Suprapubic skin (tissue), 4 donors: ENCODE measurements at places on chromosomes 3 and 15.

DNA sequence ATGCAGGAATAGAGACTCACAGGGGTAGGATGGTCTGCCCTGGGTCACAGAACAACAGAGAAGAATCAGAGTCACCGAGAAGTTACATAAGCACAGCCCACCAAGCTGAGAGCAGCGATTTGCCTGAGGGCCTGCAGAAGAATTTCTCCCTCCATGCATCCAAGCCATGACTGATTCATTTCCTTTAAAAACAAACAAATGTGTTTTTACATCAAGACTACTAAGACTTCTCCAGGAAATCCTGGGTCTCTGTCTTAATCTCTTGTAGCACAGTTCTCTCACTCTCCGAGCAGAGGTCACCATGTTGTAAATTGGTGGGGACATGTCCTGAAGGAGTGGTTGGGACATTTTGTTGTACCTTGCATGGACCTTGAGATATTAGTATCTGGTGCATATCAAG lies 159.8 kb downstream of the THSD4 start:
- no peak overlapping the region for H3K4me3 ChIP-seq
- no peaks in the 10 kb centered on the region for H3K36me3 ChIP-seq
- no peak for DNase-seq
- H3K27me3 ChIP-seq = no peaks in the 10 kb centered on the region

- H3K4me3 ChIP-seq = no peak overlapping the region
- H3K27ac ChIP-seq = no peak overlapping the region
- no peak for DNase-seq
- no peaks in the 10 kb centered on the region for H3K36me3 ChIP-seq
Observed at GRCh38 chr15:53414167-53414566, 345.3 kb downstream of the WDR72 start.

GRCh38 chr3:140705954-140706353 lies 28.1 kb downstream of the TRIM42 start:
- no peak for DNase-seq
- no peaks in the 10 kb centered on the region for H3K36me3 ChIP-seq
- H3K4me3 ChIP-seq = no peak overlapping the region
- H3K27ac ChIP-seq = peak overlapping the region; percentile 22
- H3K27me3 ChIP-seq = no peaks in the 10 kb centered on the region

DNA sequence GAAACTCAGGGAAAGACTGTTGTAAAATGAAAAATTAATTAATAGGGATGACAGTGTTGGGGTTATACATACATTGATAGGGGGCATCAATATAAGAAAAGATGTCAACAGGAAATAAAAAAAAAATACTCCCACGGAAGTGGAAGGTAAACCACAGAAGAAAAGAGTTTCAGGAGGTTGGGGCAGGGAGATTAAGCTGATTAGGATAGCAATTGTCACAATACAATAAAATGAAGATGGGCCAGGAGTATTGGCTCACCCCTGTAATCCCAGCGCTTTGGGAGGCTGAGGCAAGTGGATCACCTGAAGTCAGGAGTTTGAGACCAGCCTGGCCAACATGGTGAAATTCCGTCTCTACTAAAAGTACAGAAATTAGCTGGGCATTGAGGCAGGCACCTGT lies 536.1 kb downstream of the AGBL1 start:
- H3K4me3 ChIP-seq = no peak overlapping the region
- H3K36me3 ChIP-seq = no peaks in the 10 kb centered on the region
- H3K4me1 ChIP-seq = no peaks in the 10 kb centered on the region

DNA sequence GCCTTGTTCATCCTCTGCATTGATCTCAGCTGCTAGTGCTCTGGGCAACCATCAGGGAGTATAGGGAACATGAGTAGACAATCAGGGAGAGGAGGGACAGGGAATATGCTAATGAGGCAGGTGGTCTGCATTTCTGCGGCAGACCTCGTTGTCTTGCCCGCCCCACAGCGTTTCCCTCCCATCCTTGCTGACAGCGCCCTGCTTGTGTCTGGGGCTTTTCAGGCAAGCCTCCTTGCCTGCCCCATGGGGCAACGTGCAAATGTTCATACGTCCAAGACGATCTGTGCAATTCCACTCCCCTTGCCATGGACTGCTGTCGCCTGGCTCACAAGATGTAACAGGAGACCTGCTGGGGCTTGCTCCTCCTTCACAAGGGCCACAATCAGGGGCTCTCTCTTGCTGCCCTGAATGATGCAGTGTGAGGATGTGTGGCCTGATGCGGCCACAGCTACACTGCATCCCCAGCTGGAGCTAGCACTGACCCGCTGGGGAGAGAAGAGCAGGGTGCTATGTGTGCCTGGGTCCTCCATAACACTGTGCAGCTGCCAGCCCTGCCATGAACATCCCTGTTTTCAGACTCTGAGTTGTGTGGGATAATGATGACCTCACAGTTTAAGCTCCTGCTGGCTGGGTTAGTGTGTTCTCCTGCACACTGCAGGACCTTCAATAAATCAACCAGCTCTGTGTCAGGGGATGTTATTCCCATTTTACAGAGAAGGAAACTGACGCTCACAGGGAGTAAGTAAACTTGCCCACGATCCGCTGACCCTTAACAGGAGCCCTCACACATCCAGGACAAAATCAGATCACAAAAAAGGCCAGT lies 211.3 kb downstream of the KLF13 start:
- no peaks in the 10 kb centered on the region for H3K36me3 ChIP-seq
- DNase-seq = no peak
- no peaks in the 10 kb centered on the region for H3K27me3 ChIP-seq

DNA sequence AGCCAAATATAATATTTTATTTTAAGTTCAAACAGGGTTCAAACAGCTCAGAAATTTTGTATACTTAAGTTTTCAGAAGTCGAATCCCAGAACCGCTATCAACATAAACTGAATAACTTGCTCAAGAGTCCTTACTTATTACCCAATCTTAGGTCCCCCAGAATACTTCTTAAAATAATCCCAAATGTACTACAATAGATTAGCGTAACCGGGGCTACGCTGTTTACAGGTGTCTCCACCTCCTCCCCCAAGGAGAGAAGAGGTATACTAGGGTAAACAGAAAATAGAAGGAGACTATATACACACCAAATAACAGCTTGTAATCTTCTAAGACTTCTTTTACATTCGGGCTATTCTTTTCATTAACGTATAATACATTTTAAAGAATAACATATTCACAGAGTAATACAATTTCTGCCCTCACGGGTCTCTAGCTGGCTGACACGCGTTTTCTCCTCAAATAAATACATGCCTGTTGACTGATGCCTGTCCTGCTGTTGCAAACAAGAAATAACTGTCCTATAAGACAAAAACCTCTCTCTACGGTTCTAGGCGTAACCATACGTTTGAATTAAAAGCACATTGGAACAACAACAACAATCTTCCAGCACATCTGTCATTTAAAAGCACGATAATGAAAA lies 1.3 kb downstream of the DENND4A start:
- H3K27ac ChIP-seq = peak overlapping the region; percentile 99
- peaks cover 30% of the 10 kb centered on the region for H3K4me1 ChIP-seq
- no peaks in the 10 kb centered on the region for H3K36me3 ChIP-seq
- no peak for DNase-seq

GRCh38 chr3:102174312-102174712 lies 260.5 kb upstream of the ZPLD1 start:
- DNase-seq = no peak
- H3K4me1 ChIP-seq = peaks cover 8% of the 10 kb centered on the region
- no peak overlapping the region for H3K27ac ChIP-seq

DNA sequence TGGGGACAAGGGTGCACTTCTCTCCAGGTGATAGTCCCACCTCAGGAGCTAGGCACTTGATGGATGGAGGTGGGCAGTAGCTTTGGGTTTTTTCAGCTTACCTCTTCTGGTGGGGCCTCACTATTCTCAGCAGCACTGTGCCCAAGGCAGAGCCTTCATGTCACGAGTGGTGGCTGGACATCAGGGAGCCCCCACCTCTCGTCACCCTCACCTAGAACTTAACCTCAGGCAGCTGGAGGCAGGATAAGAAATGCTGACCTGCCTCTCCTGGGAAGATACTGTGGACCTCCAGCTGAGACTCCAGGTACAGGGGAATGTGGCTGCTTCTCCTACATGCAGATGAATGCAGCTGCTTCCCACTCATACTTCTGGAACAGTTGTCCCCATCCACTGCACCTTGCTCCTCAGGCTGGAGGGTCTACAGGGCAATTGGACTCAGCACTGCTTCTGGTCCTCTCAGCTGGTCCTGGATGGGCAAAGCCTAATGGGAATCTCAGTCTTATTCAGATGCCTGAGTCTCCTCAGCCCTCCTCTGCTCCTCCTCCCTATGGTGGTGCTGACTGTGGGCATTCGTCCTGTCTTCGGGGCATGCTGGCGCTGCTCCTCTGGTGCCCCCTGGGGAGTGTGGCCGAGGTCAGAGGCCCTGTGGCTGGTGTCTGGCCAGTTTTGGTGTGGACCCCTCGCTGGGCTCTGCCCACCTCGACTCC lies 129.9 kb downstream of the KLF13 start:
- peak overlapping the region; percentile 71 for H3K27ac ChIP-seq
- peak; percentile 46 for DNase-seq
- no peaks in the 10 kb centered on the region for H3K36me3 ChIP-seq
- H3K4me3 ChIP-seq = no peak overlapping the region
- H3K4me1 ChIP-seq = peaks cover 41% of the 10 kb centered on the region

DNA sequence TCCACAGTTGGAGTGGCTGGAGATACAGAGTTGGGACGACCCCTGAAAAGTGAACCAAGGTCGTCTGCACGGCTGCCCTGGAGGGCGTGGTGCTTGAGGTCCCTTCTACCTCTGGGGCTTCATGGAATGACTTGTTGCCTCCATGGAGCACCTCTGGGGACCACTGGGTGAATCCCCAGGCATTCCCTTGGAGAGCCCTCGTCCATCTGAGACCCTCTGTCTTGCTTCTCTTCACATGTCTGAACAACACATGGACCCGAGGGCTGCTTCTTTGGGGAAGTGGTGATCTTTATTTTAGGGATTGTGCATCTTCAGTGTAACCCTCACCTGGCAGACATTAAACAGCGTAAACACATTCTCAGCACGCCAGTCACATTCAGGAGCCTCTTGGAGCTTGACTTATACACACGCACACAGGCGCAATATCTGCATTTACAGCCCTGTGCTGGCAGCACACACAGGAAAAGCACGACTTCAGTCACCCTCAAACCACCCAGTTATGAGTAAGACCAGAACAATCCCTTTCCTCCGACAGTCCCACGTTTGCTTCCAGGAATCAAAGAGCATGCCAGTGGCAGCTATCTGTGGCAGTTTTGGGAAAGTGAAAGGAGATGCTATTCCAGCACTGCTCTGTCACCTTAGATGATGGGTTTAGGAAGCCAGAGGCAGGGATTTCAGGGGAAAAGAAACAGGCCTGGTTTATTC lies 12.6 kb downstream of the FAM107A start:
- H3K4me1 ChIP-seq = no peaks in the 10 kb centered on the region
- peaks cover 20% of the 10 kb centered on the region for H3K36me3 ChIP-seq
- no peak overlapping the region for H3K27ac ChIP-seq
- H3K4me3 ChIP-seq = no peak overlapping the region
- no peaks in the 10 kb centered on the region for H3K27me3 ChIP-seq

DNA sequence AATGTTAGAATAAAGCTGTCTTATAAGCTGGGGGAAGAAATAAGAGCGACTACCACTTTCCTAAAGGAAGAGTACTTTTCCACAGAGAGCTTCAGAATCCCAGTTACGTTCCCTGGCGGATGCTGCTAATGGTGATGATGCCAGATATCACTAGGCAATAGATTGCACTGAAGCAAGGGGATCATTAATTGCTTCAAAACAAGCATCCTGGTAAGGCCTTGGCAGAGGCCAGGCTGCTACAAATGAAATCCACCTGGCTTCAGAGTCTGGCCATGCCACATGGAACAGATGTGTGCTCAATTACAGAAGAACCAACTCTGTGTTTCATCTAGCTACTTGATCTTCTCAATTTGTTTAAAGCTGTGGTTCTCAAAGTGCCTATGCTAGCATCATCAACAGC lies 129.2 kb upstream of the IL12A start:
- no peaks in the 10 kb centered on the region for H3K36me3 ChIP-seq
- peaks cover 12% of the 10 kb centered on the region for H3K4me1 ChIP-seq
- DNase-seq = no peak
- H3K4me3 ChIP-seq = no peak overlapping the region
- H3K27me3 ChIP-seq = no peaks in the 10 kb centered on the region

- H3K4me3 ChIP-seq = no peak overlapping the region
- H3K27me3 ChIP-seq = no peaks in the 10 kb centered on the region
- H3K27ac ChIP-seq = no peak overlapping the region
- H3K36me3 ChIP-seq = no peaks in the 10 kb centered on the region
Observed at GRCh38 chr3:190495796-190496195, 18.1 kb upstream of the IL1RAP start.

DNA sequence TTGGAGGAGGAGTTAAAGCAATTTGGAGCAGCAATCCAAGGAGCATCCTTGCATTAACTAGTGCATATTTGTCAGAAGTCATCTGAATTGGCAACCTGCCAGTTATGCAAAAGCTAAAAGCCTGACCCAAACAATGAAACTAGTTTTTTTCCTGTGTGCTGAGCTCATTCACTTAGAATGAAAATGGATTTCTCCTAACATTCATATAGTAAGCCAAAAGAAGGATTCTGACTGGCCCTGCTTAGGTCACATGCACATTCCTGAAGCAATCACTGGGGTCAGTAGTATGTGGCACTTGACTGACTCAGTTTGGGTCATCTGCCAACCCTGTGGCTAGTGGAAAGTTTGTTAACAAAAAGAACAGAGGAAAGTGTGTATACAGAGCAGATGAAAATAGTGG lies 30.5 kb downstream of the OXSM start:
- H3K4me1 ChIP-seq = no peaks in the 10 kb centered on the region
- DNase-seq = no peak
- no peak overlapping the region for H3K4me3 ChIP-seq

GRCh38 chr3:150183678-150184425 lies 213.2 kb upstream of the PFN2 start:
- no peak overlapping the region for H3K27ac ChIP-seq
- no peaks in the 10 kb centered on the region for H3K36me3 ChIP-seq
- H3K4me3 ChIP-seq = peak overlapping the region; percentile 35
- H3K4me1 ChIP-seq = peaks cover 9% of the 10 kb centered on the region
- H3K27me3 ChIP-seq = peaks cover 3% of the 10 kb centered on the region
- DNase-seq = peak; percentile 81

GRCh38 chr15:99590913-99591646 lies 25.3 kb downstream of the MEF2A start:
- no peak overlapping the region for H3K27ac ChIP-seq
- no peak for DNase-seq
- H3K4me3 ChIP-seq = no peak overlapping the region
- peaks cover 20% of the 10 kb centered on the region for H3K4me1 ChIP-seq

- H3K4me3 ChIP-seq = no peak overlapping the region
- H3K36me3 ChIP-seq = no peaks in the 10 kb centered on the region
- H3K27me3 ChIP-seq = no peaks in the 10 kb centered on the region
- H3K27ac ChIP-seq = no peak overlapping the region
Observed at GRCh38 chr15:25416693-25417092, 22.1 kb downstream of the UBE3A start.

- peak overlapping the region; percentile 49 for H3K27ac ChIP-seq
- peaks cover 5% of the 10 kb centered on the region for H3K36me3 ChIP-seq
Observed at GRCh38 chr3:16373341-16373946, 108.4 kb downstream of the OXNAD1 start.

GRCh38 chr3:139123377-139124095 lies 78.8 kb upstream of the PRR23C start:
- H3K27ac ChIP-seq = no peak overlapping the region
- no peaks in the 10 kb centered on the region for H3K36me3 ChIP-seq
- DNase-seq = peak; percentile 23
- H3K4me1 ChIP-seq = peaks cover 40% of the 10 kb centered on the region

- no peak overlapping the region for H3K4me3 ChIP-seq
- no peaks in the 10 kb centered on the region for H3K36me3 ChIP-seq
- H3K4me1 ChIP-seq = no peaks in the 10 kb centered on the region
- H3K27ac ChIP-seq = no peak overlapping the region
Observed at GRCh38 chr3:39601241-39601640, 133.8 kb downstream of the MOBP start.

- no peak overlapping the region for H3K27ac ChIP-seq
- H3K27me3 ChIP-seq = no peaks in the 10 kb centered on the region
- no peaks in the 10 kb centered on the region for H3K36me3 ChIP-seq
- DNase-seq = no peak
Observed at GRCh38 chr3:42725454-42725853, 22.9 kb upstream of the HHATL start.
